NCI-H526 (cell line): ENCODE measurements at places on chromosomes 1 and 21.

GRCh38 chr1:37471345-37472231, 2.8 kb upstream of the ZC3H12A start:
- no peak for DNase-seq

GRCh38 chr1:98458511-98459485, 202.7 kb upstream of the SNX7 start:
- no peak for DNase-seq

- DNase-seq, result no peak
Measured at GRCh38 chr1:240619357-240619756, 7.4 kb upstream of the GREM2 start.

- no peak for DNase-seq
Measured at GRCh38 chr1:193014400-193014799, 44.8 kb downstream of the UCHL5 start.

DNA sequence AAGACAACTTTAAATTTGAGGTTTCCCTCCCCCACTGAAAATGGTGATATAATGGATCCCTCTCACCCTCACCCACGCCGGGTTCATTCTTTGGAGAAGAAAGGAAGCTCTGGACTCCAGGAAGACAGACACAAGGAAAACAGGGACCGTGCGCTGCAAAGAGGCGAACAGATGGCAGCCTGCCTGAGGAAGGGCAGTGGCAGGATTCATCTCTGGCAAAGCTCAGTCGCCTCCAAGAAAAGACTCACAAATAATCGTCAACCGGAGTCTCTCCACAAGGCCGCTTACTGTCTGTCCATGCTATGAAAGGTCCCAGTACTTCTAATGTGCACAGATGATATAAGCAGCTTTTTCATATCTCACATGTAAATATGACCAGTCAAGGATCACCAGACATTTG, 110.3 kb downstream of the TIAM1 start:
- DNase-seq, result no peak

DNA sequence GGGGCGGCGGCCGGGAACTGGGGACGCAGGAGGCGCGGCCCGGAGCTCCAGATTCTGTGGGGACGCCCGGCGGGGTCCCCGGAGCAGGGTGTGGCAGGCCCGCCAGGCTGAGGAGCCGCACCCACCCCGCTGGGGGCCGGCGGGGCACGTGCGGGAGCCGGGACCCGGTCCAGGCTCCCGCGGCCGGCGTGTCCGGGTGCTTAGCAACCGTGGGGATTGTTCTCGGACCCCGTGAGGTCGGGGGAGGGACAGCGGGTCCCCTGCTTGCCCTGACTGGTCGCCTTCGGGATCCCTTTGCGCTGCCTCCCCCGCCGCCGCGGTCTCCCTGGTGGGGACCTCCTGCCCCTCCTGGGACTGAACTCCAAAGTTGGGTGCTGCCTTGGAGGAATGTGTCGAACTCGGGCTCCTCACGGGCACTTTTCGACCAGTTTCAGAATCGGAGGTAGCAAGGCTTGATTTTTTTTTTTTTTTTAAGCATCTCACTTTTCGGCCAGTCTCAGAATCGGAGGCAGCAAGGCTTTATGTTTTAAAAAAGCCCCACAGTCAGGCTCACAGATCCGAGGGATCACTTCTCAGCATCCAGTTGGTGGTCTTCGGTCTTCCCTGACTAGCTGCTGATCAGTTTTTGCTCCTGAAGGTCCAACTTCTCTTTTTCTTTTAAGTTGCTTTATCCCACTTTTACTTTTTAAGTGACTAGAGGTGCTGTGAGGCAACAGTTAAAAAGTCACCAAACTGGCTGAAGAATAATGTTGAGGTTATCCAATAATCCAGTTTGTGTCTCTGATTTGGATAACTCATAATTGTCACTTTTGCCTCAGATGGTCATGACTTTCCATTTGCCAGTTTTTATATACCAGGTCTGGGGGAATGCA, 648 bp downstream of the FAM76A start:
- peak; percentile 46 for DNase-seq

- DNase-seq, result no peak
Measured at GRCh38 chr1:189678779-189679178, 798.9 kb downstream of the BRINP3 start.

DNA sequence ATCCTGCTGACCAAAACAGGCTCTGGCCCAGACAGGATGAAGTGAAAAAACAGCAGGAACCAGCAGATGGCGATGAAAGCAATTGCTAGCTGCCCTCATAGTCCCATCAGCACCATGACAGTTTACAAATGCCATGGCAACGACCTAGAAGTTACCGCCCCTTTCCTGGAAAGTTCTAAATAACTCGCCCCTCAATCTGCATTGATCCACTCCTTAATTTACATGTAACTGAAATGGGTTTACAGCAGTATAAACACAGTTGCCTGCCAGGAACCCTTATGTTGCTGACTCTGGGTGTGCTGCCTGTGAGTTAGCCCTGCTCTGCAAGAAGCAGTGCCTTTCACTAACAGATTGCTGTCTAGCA, 65.5 kb upstream of the CR1L start:
- DNase-seq, result peak; percentile 54

DNA sequence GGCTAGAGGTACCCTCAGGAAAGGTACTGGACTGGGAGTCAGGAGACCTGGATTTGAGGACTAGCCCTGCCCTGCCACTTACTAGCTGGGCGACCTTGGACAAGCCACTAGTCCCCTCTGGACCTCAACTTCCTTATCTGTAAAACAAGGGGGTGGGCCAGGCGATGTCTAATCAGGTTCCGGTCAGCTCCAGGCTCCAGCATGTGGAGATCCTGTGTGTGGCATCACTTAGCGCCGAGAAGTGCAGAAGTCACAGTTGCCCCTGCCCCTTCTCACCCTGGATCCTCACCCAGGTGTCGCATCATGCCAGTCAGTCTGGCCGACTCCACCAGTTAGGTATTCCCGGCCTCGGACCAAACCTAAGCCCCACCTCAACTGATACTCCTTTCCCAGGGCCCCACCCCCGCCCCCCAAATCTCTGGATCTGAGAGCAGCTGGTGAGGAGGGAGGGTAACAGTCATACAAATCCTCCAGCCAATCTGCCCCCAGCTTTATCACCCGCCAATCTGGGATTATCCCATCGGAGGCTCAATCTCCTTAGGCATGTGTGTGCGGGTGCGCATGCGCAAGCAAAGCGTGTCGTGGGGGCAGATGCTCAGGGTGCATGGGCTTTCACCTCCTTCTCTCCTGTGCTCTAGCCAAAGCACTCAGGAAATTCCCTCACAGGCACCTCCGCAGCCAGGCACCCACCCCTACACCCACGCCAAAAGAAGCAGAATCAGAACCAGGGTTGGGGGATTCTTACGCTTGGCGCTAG, 5.4 kb downstream of the CELF3 start:
- no peak for DNase-seq

- no peak for DNase-seq
Measured at GRCh38 chr21:43853851-43854772, 10.9 kb upstream of the AGPAT3 start.

- DNase-seq, result no peak
Measured at GRCh38 chr1:75630004-75630594, 19.2 kb upstream of the SLC44A5 start.

GRCh38 chr1:111202707-111203623, 2.5 kb upstream of the DENND2D start:
- DNase-seq, result peak; percentile 38

- peak; percentile 6 for DNase-seq
Measured at GRCh38 chr1:48442864-48443619, 29.0 kb downstream of the SPATA6 start.

DNA sequence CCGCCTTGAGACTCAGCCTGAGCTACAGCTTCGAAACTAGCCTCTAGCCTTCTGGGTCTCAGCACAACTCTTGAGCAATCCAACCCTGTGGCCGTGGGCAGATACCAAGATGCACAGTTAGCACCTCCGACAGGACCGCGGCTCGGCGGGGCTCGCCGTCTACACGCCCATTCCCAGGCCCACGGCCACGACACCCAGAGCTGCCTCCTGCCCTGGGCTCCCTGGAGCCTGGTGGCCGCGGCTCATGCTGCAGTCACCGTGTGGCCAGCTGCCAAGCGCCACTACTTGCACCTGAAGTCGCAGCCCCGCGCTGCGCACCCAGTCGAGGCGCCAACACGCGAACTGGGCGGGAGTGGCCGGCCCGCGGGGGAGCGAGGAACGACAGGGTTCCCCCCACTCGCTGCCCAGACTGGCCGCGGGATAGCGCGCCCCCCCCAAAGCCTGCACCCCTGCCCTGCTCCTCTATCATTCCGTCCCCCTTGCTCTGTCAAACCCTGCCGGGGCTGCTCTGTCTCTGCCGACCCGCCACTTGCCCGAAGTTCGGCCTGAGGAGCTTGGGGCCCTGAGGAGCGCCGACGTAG, 729 bp upstream of the CDCA8 start:
- peak; percentile 72 for DNase-seq

GRCh38 chr1:184673305-184673704, 81.4 kb downstream of the EDEM3 start:
- DNase-seq, result no peak

GRCh38 chr1:155977690-155978324, 540 bp downstream of the ARHGEF2 start:
- peak; percentile 74 for DNase-seq

DNA sequence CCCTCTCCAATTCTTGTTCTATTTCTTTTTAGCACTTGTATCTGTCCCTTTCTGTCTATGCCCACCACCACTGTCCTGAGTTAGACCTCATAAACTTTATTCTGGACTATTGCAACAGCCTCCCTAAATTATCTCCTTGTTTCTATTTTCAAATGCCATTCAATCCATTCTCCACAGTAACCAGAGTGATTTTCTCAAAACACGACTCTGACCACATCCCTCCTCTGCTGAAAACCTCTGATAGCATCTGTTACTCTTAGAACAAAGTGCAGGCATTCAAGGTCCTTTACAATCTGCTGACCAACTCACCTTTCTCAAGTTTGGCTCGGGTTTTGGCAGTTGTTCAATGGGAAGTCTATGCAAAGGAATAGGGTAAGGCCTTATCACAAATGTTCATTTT, 22.8 kb upstream of the GPX7 start:
- DNase-seq, result no peak

GRCh38 chr21:42666023-42666747, 12.8 kb downstream of the PDE9A start:
- DNase-seq, result no peak

DNA sequence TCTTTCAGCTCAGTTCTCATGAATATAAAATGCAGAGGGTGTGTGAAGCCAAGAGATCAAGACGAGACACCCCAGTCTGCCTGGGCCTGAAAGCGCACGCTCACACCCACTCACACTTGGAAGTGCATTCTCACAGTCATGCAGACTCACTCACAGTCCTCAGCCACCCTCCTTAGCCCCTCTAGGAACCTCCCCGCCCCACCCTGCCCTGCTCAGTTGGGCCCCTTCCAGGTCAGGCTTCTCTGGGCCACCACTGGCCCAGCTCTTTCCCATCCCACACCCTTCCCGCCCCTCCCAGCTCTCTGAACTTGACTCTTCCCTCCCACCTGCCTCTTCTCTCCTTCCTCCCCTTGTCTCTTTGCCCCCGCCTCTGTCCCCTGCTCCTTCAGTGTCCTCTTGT, 93.8 kb downstream of the EPHB2 start:
- no peak for DNase-seq

- DNase-seq, result no peak
Measured at GRCh38 chr1:157176591-157177121, 38.5 kb upstream of the ETV3 start.

DNA sequence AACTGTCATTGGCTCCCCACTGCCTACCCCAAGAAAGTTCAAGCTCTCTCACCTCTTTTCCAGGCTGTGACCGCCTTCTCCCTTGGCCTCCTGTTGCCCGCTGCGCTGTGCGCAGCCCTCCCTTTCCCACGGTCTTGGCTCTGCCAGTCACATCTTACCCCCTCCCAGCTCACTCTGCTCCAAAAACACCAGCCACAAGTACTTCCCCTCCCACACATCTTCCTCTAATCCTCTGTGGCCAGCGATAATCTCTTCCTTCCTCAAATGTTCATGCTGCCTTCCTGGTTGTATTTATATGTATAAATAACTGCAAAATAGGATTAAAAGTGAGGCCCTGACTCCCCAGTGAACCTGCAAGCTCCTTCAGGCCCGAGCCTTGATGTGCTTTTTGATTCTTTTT, 81.8 kb downstream of the AJAP1 start:
- DNase-seq, result no peak

- DNase-seq, result no peak
Measured at GRCh38 chr21:46202592-46203202, 18.4 kb upstream of the SPATC1L start.

DNA sequence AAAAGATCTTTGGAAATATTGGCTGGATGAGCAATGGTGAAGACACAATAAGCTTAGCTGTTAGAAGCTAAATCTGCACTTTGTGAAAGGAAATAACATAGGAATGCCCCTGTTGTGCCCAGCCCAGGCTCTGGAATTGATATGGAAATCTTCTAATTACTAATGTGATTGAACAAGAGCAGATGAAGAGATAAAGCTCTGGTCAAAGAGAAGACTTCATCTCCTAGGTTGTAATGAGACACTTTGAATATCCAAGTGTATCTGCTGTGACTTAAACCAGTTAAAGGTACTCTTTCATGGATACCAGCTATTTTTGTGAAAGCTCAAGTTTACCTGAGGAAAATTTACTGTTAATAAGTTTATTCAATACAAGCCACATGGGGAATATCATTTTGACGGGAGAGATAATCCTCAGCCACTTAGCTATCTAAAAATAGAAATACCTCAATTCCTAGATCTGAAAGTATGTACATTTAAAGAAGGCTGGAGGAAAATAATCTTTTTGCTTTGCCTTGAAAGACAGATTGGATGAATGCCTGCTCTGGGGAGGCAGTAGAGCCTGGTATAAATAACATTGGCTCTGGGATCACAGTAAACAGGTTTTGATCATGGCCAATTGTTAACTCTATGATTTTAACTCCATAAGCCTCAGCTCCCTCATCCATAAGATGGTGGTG, 494.0 kb upstream of the B3GALT2 start:
- DNase-seq, result no peak

GRCh38 chr1:206967096-206967849, 3.0 kb downstream of the FCAMR start:
- DNase-seq, result no peak

- no peak for DNase-seq
Measured at GRCh38 chr1:59063501-59063900, 233.4 kb upstream of the FGGY start.

DNA sequence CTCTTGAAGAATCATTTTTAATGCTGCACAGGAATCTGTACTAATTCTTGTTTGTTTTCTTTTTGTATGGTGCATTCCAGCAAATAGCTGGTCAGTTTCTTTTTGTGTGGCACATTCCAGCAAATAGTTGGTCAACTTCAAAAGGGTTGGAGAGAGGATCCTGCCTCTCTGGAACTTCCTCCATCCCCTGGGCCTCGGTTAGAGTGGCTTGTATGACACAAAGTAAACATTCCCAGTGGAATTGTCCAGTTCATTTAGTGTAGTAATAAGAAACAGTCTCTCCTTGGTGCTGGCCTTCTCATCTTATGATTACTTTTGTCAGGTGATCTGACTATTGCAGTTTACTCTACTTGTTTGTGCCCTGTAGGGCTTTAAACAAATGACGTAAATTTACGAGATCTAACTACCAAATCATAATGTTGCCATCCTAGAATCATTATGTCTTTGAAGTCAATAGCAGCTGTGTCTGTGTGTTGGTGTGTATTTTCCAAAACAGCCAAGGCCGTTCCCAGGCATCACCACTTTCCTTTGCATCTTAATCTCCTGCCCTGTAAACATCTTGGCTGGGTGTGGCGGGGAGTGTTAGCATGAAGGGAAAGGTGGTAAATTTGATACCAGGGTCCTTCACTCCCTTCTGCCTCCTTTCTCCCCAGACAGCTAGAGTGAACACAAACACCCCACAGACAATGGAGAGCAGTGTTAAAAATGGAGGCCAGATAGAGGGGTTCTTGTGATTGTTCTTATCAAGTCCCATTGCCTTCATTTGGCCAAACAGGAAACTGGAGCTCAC, 77.9 kb downstream of the CDC7 start:
- DNase-seq, result no peak

GRCh38 chr1:98702976-98703375, 41.5 kb downstream of the SNX7 start:
- DNase-seq, result no peak
